ENCODE measurements at places on chromosomes 3 and 15.

GRCh38 chr3:7423995-7424394, 563.1 kb downstream of the GRM7 start:
- DNase-seq: no peak

DNA sequence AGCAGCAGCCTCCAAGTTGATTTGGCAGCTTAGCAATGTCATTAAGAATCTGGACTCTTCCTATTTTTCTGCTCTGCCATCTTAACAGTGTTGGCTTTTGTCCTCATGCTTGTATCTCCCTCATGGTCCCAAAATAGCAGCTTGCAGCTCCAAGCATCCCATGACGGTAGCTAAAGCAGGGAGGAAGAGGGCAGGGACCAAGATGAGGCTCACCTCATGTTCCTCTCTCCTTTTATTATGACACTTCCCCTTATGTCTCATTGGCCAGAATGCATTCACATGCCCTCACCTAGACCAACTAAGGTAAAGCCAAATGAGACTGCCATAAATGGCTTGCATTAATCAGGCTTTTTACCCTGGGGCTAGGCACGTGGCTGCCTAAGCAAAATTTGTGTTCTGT, 382.4 kb downstream of the SHQ1 start:
- no peak for DNase-seq

DNA sequence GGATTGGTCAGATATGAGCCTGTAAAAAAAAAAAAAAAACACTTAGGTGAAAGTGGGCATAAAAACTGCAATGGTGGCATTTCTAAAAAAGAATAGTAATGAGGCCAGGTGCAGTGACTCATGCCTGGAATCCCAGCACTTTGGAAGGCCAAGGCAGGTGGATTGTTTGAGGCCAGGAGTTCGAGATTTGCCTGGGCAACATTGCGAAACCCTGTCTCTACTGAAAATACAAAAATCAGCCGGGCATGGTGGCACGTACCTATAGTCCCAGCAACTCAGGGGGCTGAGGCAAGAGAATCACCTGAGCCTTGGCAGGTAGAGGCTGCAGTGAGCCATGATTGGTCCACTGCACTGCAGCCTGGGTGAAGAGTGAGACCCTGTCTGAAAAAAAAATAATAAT, 38.3 kb upstream of the BHLHE40 start:
- DNase-seq: no peak

DNA sequence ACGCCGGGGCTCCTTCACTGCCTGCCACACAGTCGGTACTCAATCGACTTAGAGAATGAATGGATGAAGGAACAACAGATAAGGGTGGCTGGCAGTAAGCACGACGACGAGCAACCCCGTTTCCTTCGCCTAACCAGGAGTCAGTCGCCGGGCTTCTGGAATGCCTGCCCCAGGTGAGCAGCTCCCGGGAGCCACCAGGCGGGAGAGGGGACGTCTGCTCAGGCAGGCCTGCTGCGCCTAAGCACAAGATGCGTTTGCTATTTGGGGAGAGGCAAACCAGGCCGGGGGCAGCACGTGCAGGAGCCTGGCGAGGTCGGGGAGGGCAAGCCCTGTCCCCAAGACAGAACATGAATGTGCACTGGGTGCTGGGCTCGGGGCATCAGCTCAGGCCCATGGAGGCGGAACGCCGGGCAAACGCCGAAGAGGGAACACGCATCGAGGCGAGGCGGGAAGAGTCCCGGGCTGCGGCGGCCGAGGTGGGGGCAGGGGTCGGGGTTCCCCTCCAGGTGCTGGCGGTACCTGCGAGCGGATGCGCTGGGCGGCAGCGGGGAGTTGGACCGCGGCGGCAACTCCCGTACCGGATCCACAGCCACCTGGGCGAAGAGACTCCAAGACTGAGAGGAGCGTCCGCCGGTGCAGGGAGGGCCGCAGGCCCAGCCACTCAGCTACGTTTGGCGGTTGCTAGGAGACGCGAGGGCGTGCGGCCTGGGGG, at the start of gene CFAP92:
TSS of gene CFAP92 (minus strand) at position 616 of the 712 bp plus-strand sequence. CDS start 772 bp downstream, outside the sequence.
- peak; percentile 80 for DNase-seq

DNA sequence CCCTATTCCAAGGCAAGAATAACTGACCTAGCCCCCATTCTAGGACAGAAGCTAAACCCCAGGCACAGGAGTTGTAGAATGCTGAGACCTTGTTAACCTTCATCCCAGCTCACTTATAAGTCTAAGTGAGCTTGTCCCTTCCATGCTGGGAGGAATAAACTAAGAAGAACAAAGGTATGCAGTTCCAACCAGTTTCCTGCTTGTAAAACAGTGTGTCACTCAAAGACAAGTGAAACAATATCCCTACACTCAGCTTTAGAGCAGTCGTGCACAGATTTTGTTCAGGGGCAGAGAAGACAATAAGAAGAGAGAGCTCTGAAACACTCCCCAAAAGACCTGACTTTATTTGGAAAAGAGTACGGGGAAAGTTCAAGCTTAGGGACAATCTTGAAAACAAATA, 292.1 kb downstream of the CGGBP1 start:
- DNase-seq: no peak

GRCh38 chr3:46955801-46956259, 20.7 kb downstream of the CCDC12 start:
- no peak for DNase-seq

- DNase-seq: peak; percentile 27
These were observed 319.9 kb upstream of the ICE2 start for GRCh38 chr15:60798821-60799220.

DNA sequence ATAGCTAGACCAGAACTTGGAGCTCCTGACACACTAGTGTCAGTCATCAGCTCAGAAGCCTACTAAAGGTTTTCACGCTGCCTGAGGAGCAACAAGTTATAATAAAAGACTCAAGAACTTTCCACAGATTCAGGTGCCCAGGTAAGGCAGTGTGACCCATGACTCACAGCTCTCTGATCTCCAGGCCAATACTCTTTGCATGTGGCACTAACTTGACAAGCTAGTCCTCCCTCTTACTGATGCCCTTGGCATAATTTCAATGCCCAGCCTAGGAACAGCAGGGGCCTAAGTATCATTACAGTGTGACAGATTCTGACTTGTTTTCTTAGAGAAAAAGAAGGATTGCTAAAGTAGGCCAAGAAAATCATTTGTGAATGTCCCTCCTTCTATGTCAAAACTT, 38.4 kb downstream of the MEIS2 start:
- DNase-seq: no peak

DNA sequence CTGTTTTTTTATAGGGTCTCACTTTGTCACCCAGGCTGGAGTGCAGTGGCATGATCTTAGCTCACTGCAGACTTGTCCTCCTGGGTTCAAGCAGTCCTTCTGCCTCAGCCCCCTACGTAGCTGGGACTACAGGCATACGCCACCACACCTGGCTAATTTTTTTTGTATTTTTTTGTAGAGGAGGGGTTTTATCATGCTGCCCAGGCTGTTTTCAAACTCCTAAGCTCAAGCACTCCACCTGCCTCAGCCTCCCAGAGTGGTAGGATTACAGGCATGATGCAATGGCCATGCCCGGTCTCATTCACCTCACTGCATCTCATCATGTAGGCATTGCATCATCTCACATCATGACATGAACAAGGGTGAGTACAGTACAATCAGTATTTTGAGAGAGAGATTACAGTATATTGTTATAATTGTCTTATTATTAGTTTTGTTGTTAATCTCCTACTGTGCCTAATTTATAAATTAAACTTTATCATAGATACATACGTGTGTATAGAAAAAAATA, 74.3 kb upstream of the EOMES start:
- DNase-seq: no peak

DNA sequence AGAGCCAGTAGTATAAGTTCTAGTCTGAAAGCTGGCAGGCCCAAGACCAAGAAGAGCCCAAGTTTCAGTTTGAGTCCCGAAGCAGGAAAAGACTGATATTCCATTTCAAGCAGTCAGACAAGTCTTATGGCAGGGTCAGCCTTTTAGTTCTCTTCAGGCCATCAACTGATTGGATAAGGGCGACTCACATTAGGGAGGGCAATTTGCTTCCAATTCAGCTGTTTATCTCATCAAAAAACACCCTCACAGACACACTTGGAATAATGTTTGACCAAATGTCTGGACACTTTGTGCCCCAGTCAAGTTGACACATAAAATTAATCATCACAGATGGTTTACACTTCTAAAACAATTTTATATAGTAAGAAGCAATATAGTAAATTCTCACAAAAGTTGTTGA, 69.7 kb downstream of the UBE2E2 start:
- no peak for DNase-seq

- DNase-seq: no peak
These were observed 604 bp downstream of the LTK start for GRCh38 chr15:41512940-41513505.

DNA sequence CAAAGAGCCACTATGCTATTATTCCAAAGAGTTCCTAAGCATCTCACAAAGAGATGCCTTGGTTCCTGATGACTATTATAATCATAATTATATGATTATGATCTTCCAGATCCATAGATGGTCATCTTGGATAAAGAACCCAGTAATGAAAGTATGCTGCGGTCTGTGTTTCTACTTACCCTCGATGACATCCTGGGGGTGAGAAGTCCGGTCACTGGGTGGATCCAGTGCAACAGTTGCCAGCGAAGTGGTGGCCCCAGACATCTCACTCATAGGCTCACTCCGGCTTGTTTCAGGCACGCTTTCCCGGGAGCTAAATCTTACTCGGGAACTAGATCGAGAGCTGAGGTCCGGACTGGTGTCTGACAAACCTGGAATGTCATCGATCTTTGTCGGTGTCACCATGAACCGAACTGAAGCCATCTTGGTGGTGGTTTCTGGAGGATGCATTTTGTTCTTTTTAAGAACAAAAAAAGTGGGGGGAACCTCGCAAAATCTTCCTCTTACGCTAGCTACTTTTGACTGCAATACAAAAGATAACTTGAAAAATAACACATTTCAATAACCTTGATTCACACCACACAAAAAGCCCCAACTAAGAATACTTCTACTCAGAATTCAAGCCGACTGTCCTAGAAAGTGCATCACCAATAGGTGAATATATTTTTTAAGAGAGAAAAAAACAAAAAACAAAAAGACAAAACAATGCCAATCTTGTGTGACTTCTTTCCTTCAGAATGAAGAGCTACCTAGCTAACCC, 1.2 kb downstream of the SLC12A6 start:
- no peak for DNase-seq

- DNase-seq: no peak
These were observed 31.3 kb upstream of the BLM start for GRCh38 chr15:90685591-90686434.

DNA sequence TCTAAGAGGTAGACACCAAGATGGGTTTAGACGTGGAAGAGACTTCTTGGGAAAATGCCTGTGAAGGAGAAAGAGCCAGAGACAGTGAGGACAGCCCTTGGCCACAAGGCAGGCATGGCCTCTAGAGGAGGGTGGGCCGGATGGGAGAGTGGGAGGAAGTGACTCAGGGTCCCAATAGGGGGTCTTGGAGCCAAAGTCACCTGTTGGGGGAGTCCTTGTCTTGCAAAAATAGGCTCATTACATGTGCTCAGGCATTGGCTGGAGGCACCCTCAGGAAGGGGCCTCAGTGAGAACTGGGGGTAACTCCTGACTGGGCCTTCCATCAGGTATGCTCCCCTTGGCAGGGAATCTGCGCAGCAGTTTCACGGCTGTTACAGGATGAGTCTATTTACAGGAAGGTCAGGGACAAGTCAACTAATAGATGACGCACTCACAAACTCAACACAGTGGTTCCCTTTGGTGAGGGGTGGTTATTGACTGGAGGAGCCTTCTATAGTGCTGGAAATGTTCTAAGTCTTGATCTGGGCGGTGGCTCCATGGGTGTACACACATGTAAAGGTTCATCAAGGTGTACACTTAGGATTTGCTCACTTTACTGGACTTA, 259.6 kb downstream of the XXYLT1 start:
- DNase-seq: no peak

DNA sequence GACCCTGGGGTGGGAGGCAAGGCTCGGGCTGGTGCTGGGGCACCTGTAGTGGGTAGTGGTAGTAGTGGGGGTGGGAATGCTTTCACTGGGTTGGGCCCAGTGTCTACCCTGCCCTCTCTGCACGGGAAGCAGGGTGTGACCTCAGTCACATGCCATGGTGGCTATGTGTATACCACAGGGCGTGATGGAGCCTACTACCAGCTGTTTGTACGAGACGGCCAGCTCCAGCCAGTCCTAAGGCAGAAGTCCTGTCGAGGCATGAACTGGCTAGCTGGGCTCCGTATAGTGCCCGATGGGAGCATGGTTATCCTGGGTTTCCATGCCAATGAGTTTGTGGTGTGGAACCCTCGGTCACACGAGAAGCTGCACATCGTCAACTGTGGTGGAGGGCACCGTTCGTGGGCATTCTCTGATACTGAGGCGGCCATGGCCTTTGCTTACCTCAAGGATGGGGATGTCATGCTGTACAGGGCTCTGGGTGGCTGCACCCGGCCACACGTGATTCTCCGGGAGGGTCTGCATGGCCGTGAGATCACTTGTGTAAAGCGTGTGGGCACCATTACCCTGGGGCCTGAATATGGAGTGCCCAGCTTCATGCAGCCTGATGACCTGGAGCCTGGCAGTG, 5.2 kb downstream of the DALRD3 start:
- DNase-seq: no peak

DNA sequence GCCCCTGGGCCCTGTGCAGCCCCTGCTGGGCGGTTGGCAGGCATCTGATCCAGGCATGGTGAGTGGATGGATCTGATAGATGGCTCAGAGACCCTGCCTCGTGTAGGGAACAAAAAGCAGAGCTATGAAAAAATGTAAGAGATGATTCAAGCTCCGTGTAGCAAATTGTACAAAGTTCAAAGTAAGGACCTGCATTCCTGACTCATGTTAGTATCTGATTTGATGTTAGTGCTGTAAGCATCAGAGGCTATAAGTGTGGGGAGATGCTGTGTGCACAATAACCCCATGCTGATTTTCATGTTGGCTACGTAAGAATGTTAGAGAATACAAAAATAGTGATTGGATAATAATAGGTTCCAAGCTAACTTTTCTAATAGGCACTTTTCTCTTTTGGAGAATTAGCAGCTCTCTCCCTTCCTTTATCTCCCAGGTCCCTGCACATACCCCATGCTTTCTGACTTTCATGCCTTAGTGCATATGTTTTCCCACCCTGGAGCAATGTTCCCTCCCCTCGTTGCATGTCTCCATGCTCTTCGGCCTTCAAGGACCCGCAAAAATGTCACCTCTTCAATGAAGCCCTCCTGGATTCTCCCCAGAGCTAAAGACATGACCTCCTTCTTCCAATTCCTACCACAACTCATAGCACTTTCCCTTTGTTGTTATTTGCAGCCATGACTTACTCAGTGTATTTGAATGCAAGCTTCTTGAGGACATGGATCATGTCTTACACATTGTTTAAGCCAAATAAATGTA, 1.6 kb downstream of the CCR9 start:
- DNase-seq: no peak

GRCh38 chr3:112376992-112377391, 44.0 kb downstream of the CD200 start:
- DNase-seq: no peak

DNA sequence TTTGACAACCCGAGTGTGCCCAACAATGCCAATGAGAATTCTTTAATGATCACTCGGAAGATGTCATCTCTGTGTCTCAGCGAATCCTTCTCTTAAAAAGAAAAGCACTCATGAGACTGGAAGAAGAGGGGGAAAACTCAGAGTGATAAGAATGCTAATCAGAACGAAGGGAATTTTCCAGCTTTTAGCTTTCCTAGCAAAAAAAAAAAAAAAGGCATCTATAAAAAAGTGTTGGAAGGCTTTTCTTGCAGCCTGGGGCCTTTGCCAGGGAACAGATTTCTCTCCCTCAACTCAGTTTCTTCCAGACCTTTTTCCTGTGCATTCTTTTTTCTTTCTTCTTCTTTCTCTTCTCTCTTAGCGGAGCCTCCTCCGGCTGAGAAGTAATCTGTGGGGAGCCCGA, 80.5 kb upstream of the NEO1 start:
- no peak for DNase-seq
